ENCODE measurements at places on chromosomes 4 and X. TPM values are rescaled to one million over a fixed set of nuclear protein-coding genes. Genes with fewer than 3 reads are reported as not detected.

The RAB9B gene
- total RNA-seq, result 1.9 TPM

The SLC2A9 gene
- total RNA-seq, result 0.74 TPM

The FABP2 gene
- total RNA-seq, result not detected

The BCLAF3 gene
- total RNA-seq, result 11.0 TPM

The HPSE gene
- 2.7 TPM for total RNA-seq

The RIBC1 gene
- total RNA-seq, result 1.6 TPM

The MTTP gene
- total RNA-seq, result 0.25 TPM

The VSIG4 gene
- not detected for total RNA-seq

The SLC9B1 gene
- total RNA-seq, result 1.2 TPM

The F11 gene
- total RNA-seq, result not detected

The ERCC6L gene
- 9.9 TPM for total RNA-seq

The NEIL3 gene
- total RNA-seq, result 3.7 TPM

The GAGE2A gene
- not detected for total RNA-seq

The ANAPC10 gene
- 33.0 TPM for total RNA-seq

The PLAC1 gene
- total RNA-seq, result not detected

The CWH43 gene
- total RNA-seq, result not detected

The RAB41 gene
- not detected for total RNA-seq

The PGAM4 gene
- total RNA-seq, result not detected

The SLC30A9 gene
- total RNA-seq, result 41.8 TPM

The LONRF3 gene
- total RNA-seq, result not detected

The SPATA18 gene
- 22.3 TPM for total RNA-seq

The FOXR2 gene
- total RNA-seq, result not detected
